ENCODE measurements at places on chromosomes 4 and X. TPM values are rescaled to one million over a fixed set of nuclear protein-coding genes. Genes with fewer than 3 reads are reported as not detected.

Gene ADH6
- 0.61 TPM for total RNA-seq

Gene WAS
- 25.3 TPM for total RNA-seq

Gene BMX
- 3.6 TPM for total RNA-seq

- no peak for DNase-seq
Measured at GRCh38 chr4:77170926-77171325, 13.9 kb downstream of the CCNG2 start.

Gene NIPAL1
- 2.0 TPM for total RNA-seq

- DNase-seq, result no peak
Measured at GRCh38 chr4:78990938-78991810, 51.9 kb upstream of the PAQR3 start.

Gene MOSPD2
- 34.3 TPM for total RNA-seq

Gene CISD2
- total RNA-seq, result 24.7 TPM

DNA sequence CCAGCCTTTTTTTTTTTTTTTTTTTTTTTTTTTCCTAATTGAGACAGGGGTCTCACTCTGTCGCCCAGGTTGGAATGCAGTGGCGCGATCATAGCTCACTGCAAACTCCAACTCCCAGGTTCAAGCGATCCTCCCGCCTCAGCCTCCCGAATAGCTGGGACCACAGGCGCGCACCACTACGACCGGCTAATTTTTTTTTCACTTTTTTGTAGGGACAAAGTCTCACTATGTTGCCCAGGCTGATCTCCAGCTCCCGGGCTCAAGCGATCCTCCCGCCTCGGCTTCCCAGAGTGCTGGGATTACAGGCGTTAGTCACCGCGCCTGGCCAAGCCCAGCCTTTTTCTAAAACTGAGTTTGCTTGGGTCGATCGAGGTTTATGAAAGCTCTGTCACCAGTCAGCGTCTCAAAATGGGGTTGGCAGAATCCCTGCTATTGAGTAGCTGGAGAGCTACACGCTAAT is 1.3 kb upstream of the OTUD5 start:
- peak; percentile 64 for DNase-seq

DNA sequence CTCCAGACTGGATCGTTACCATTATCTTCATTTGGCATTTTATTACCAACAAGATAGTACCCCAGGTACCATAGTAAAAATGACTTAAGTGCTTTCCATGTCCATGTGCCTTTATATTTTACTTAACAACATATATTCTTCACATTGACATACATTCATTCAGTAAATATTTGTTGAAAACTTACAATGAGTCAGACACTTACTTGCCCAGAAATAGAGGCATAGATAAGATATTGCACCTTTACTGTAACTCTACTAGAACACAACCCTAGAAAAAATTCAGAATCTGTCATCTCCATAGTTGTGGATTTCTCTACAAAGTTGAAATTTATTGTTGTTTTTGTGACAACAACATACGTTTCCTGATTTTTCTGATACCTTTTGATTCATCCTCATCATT is 640.6 kb downstream of the RPA4 start:
- no peak for DNase-seq

GRCh38 chrX:153775293-153776119 is 5.3 kb upstream of the SRPK3 start:
- DNase-seq, result peak; percentile 32
